ENCODE measurements at places on chromosomes 2 and 18.

DNA sequence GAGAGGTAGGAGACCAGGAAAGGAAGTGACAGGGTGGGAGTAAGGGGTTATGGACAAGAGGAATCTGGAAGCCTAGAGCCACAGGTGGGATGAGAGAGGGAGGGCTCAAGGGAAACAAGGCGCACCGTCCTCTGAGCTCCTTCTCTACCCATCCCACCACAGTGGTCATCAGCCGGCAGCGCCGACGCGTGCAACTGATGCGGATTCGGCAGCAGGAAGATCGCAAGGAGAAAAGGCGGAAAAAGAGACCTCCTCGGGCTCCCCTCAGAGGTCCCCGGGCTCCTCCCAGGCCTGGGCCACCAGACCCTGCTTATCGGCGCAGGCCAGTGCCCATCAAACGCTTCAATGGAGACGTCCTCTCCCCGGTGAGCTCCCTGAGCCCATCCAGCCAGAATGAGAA lies 5.2 kb downstream of the TMEM198 start:
- DNase-seq, result no peak

DNA sequence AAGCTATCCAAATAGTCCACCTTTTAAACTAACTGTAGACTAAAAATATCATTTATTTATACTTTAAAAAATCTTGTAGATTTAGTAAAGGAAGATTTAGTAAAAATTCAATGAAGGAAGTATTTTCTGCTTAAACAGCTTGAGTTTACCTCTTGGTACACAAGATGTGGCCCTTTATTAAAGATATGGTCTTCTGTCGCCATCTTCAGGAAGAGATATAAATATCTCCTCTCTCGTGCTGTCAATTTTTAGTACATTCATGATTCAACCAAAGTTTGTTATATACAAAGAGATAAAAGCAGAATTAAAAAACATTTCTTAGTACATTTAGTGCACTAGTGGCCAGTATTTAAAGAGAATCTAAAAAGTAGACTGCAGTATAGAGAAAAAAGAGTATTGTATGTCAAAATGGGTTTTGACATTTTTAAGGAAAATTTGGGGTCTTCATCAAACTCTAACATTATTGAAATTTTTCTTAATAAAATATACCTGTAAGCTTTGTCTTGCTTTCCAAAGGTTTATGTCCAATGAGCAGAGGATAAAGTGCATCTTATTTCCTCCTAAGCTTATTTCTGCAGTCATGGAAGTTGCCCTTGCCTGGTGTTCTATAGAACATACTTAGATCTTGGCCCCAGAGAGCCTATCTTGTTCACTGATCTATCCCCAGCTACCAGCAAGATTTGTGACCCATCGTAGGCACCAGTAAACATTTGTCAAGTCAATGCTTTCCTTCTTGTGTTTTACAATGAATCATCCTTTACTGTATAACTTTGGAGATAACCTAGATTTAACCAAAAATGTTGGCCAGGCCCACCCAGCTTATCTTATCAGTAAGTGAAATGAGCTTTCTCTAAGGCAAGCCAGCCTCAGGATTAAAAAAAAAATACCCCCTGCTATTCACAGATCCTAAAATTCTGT lies 18.5 kb upstream of the EML6 start:
- no peak for DNase-seq

- no peak for DNase-seq
Measured at GRCh38 chr2:209236377-209236776, 187.5 kb upstream of the MAP2 start.

- DNase-seq, result no peak
Measured at GRCh38 chr2:113273027-113273551, 5.6 kb downstream of the PAX8 start.

- DNase-seq, result no peak
Measured at GRCh38 chr18:8489761-8490160, 119.5 kb upstream of the RAB12 start.

GRCh38 chr2:85342156-85342555 lies 12.2 kb downstream of the RETSAT start:
- DNase-seq, result no peak

DNA sequence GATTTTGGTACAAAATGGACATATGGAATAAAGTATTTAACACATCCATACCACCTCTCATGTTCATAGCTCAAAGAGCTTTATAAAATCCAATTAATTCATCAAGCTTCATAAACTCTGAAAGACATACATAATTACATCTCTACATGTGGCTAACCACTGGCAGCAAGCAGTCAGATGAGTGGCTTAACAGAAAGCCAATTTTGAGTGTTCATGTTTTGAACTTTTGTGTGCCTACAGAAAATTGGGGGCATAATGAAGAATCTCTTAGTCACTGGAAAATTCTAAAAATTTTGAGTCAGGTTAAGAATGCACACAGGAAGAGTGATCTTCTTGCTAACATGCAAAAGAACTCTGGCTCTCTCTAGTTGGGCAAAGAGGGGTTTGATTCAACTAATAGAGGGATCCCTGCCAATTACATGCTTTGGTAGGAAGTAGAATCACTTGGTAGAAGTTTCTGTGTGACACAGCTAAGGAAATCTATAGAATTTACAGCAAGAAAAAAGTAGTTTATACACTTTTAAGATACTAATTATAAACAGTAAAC lies 287.4 kb downstream of the NOL4 start:
- no peak for DNase-seq

- no peak for DNase-seq
Measured at GRCh38 chr2:162480067-162480466, 136.1 kb downstream of the GCA start.

GRCh38 chr2:209533391-209533790 lies 109.5 kb downstream of the MAP2 start:
- no peak for DNase-seq

- no peak for DNase-seq
Measured at GRCh38 chr18:36724591-36725001, 104.2 kb downstream of the TPGS2 start.

DNA sequence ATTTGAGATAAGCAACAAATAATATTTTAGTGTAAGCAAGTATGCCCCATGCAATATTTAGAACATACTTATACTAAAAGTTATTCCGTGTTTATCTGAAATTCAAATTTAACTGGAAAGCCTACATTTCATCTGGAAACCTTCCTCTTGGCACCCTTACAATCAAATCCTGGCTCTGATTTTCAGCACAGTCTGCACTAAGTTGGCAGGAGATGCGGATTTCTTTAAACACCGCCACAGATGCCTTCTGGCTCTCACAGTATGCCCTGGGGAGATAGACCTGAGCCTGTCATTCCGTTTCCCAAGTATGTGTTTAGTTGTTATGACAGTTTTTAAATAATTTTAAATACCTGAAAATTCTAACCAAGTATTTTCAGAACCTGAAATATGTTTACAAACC lies 7.3 kb upstream of the MLPH start:
- no peak for DNase-seq

GRCh38 chr2:30439296-30439695 lies 7.8 kb upstream of the LCLAT1 start:
- no peak for DNase-seq

GRCh38 chr2:28736034-28736433 lies 15.6 kb upstream of the PPP1CB start:
- DNase-seq, result no peak

- no peak for DNase-seq
Measured at GRCh38 chr2:119696005-119696404, 17.0 kb downstream of the TMEM177 start.

- no peak for DNase-seq
Measured at GRCh38 chr2:213490087-213490486, 205.8 kb downstream of the SPAG16 start.

GRCh38 chr18:13112982-13113381 lies 105.6 kb upstream of the LDLRAD4 start:
- DNase-seq, result no peak

DNA sequence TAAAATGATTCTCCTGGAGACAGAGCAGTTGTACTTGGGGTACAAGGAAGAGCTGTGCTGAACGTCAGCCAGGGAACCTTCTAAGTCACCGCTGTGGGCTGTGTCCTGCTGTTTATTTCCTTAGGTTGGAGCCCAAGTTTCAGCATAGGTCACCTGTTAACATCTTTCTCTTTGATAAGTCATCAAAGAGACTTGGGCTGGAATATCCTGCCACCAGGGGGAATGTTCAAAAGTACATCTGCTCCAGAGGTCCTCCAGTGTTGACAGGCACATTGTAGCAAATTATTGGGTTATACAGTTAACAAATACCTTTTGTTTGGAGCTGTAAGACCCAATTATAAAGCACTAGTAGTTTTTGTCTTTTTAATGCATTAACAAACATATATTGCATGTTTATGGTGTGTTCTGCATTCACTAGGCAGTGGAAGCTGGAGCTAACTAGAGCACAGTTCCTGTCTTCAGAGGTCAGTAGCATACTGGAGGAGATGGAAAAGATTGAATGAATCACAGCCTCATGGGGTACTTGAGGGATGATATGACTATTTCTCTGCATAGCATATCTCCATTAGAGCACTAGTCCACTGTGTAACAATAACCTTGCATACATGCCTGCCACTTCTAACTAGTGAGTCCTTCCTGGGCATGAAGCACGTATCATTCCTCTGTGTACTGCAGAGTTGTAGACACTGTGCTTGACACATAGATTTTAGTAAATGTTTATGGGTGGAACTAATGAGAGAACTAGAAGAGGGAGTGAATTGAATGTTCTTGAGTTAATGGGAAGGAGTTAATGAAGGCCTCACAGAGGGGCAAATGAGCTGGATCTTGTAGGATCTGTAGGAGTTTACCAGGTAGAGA lies 182.1 kb downstream of the AGAP1 start:
- DNase-seq, result no peak

- no peak for DNase-seq
Measured at GRCh38 chr2:45167920-45168629, 158.8 kb upstream of the SIX2 start.

GRCh38 chr2:86747711-86748639 lies 27.9 kb downstream of the RMND5A start:
- no peak for DNase-seq

GRCh38 chr2:18585526-18585925 lies 3.8 kb downstream of the NT5C1B start:
- DNase-seq, result no peak

DNA sequence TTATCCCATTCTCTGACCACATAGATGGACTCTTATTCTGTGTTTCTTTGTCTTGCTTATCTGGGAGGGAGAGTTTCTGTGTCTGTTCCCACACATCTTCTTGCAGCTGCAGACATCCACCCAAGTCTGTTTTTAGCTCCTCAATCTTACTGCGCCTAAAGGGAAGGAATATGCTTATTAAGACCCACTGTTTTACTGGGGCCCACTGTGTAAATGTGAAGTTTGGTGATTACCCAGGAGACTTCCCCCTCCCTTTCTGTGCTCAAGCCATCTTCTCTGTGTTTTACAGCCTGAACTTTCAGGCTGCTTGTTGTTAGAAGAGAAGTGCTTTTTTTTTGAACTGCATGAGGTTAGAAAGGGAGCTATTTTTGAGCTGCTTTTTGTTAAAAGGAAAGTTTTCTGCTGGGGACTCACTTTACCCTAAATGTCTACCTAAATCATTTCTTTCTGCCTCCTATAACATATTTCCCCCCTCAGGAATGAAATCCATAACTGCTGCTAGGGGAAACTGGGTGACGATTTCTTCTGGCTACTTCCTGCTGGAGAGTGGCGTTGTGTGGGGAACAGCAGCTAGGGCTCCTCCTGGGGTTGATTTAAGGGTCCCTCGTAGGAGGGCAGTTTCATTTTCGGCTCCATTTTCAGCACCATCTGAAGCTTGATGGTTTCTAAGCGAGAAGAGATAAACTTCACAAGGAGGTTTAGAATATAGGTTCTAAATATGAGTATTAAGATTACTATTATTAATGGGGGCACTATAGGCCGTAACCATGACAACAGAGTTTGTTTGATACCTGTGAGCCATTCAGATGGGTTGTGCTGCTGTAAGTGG lies 39.5 kb upstream of the GMCL1 start:
- DNase-seq, result no peak

DNA sequence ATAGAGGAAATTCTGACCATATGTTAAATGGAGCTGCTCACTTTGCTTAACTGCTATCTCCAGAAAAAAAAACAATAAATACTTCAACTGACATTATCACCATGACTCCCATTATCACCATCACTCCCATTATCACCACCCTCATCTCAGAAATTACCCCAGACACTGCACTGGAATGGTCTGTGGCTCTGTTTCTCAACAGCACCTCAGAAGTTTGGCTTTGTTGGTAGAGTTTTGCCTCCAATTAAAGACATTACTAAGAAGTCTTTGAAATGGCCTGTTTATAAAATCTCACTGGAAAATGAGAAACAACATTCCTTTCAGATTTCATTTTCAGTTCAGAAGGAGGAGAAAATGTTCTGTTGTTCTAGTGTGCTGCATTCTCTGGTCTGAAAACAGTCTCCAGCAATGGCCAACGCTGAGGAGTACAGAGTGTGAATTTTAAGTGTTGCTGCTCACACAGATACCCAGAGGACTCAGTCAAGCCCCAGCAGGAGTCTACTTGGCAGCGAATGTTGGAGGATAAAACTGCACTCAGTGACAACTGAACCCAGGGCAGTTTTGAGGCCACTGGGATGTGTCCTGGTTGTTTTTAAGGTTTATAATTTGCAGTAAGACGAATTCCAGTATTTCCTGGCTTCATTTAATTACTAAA lies 364.5 kb upstream of the CDH2 start:
- no peak for DNase-seq

- DNase-seq, result no peak
Measured at GRCh38 chr2:240713928-240714746, 22.5 kb downstream of the AQP12A start.

DNA sequence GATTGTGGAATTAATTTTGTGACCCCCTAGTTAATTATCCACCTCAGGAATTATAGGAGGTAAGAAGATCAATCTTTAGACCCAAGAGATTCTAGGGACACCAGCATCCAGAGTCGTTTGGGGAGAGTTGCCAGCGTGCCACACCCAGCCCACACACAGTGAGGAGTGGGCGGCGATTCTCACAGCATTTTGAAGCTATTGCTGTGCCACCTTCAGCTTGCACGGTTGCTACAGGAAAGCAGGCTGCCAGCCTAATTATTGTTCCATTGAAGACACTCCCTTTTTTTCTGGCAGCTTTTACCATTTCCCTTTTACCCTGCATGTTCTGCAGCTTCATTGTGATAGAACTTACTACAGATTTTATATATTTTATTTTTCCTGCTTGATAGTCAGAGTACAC lies 13.1 kb upstream of the MYL12A start:
- no peak for DNase-seq

DNA sequence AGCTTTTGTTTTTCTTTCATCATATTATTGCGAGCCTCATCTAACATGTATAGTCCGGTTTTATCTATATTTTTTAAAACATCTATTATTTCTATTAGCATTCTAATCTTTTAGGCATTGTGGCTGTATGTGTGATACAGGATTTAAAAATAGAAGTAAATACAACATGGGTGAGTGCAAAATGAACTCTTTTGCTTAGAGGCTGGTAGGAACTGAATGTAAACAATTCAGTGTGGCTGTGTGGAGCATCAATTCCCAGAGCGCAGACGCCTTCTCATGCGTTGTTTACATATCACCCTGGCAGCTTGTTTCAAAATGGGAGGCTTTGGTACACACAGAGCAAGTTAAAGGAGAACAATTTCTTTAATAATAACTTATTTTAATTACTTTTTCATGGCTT lies 836 bp downstream of the DTNA start:
- DNase-seq, result no peak

- no peak for DNase-seq
Measured at GRCh38 chr2:119316066-119316465, 50.6 kb downstream of the C2orf76 start.

- DNase-seq, result no peak
Measured at GRCh38 chr2:237450583-237450982, 36.5 kb upstream of the MLPH start.

- DNase-seq, result no peak
Measured at GRCh38 chr2:156589381-156590079, 153.4 kb downstream of the GPD2 start.

GRCh38 chr2:109510136-109511028 lies 103.4 kb downstream of the SEPTIN10 start:
- DNase-seq, result peak; percentile 91
